Left ventricle myocardium inferior (tissue), 1 donor: ENCODE measurements at places on chromosomes 6 and 20.

- DNase-seq: no peak
These were observed 108.8 kb upstream of the RAB32 start for GRCh38 chr6:146434732-146435390.

- DNase-seq: no peak
These were observed 79.8 kb upstream of the LOC128125822 start for GRCh38 chr6:63492476-63492875.

- DNase-seq: no peak
These were observed 646.3 kb downstream of the UTRN start for GRCh38 chr6:144931172-144932035.

- no peak for DNase-seq
These were observed 91.4 kb downstream of the FIG4 start for GRCh38 chr6:109782491-109782999.

- no peak for DNase-seq
These were observed 60.9 kb downstream of the SAMD3 start for GRCh38 chr6:130161683-130162404.

DNA sequence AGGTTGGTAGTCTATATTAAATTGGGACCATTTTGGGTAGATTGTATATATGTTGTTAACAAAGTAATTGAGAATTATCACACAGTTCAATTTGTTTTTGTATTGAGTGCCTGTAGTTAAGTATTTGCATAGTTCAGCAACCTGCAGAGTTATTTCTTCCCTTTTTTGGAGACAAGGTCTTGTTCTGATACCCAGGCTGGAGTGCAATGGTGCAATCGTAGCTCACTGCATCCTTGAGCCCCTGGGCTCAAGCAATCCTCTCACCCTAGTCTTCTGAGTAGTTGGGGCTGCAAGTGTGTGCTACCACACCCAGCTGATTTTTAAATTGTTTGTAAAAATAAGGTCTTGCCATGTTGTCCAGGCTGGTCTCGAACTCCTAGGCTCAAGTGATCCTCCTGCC lies 250.5 kb downstream of the UTRN start:
- DNase-seq: no peak

DNA sequence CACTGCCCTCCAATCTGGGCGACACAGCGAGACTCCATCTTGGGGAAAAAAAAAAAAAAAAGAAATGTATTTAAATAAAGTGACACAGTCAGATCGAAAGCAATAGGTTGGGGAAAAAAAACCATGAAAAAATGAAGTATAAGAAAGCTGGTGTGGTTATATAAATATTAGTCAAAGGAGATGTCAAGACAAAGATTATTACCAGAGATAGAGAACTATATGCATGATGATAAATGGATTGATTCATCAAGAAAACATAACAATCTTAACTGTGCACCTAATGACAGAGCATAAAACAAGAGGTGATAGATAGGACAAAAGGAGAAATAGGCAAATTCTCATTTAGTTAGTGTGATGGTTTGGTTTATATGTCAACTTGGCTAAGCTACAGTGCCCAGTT lies 146.9 kb upstream of the AHI1 start:
- no peak for DNase-seq

GRCh38 chr20:57657535-57658446 lies 37.6 kb upstream of the ZBP1 start:
- DNase-seq: peak; percentile 73

DNA sequence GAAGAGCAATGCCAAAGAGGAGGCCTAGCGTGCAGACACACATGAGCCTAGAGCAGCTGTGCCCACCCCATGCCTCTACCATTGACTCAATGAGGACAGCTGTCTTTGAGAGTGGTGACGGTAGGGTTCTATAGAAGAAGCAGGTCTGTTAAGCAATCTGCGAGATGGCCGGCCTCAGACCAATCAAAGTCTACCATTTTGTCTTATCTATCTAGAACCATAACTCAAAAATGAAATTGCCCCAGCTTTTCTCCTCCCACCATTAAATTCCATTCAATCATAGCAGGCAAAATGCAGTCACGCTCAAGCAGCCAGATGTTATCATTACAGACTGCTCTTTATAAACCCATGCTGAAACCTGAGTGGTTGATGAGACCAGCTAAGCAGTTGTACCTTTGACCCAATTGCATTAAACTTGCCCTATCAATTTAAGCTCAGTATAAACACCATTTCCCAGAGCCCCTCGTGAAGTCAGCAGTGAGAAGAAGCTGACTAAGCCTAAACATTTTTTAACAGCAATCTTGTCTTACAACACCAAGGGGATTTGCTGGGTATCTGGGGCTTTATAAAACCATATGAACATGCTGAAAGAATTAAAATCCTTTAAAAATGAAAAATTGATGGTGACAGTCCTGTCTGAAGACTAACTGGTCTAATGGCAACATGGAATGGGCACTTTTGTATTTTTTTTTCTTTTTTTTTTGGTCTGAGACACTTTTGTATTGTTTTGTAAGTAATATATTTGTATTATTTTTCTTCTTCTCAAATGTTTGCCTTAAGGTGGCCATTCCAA lies 57.5 kb downstream of the FOXC1 start:
- DNase-seq: no peak

DNA sequence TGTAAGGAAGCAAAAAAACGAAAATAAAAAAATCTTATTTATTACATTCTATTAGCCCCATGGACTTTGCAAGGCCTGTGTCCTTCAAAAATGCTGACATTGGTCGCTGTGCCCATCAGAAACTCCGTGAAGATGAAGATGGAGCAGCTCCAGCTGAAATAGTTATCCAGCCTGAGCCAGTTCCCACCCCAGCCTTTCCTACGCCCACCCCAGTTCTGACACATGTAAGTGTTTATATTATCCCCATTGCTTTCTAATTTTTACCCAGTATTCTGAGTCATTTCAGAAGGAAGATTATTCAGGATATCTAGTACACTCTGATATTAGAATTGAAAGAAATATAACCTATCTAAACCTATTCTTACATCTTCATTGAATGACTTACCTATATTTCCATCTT lies 217.7 kb downstream of the ARHGAP18 start:
- no peak for DNase-seq

DNA sequence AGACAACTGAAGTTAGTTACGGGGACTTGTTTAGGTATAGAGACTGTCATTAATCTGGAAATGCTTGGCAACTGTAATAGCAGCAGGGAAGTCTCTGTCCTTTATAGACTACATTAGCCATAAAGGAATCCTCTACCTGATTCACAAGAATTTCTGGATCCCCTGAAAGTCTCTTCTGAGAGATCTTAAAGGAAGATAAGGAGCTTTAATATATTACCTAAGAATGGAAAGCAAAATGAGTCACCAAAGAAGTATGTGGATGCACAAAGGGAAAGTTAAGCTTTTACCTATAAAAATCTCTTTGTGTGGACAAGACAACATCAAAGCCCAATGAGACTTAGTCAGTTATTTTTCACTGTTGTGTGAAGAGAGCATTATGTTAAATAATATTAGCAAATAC lies 92.2 kb upstream of the RSPO3 start:
- DNase-seq: no peak

DNA sequence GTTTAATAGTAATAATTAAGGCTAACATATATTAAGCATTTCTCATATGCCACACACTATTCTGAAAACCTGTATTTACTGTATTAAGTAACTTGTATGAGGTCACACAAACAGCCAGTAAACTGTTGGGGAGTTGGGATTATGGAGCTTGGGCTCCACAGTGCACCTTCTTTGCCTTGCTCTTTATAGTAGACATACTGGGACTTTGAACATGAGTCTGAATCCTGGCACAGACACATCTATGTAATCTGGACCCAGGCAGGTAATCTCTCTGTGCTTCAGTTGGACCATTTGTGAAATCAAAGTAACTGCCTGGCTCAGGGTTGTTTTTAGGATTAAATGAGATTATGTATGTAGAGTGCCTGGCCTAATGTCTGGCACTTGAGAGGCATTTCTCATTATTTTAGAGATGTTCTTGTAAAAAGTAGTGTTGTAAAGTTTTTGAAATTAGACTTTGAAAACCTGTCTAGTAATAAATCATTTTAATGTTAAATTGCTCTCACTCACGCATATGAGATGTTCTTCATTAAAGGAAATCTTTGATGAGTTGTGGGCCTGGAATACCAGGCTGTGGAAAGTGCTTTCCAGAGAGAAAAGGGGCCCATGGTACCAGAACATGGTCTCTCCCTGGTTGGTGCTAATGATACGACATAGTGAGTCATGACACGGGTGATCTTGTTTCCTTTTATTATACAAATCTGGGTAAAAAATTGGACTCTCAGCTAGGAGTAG lies 34.3 kb downstream of the LRRC1 start:
- no peak for DNase-seq

GRCh38 chr6:83199863-83200225 lies 6.7 kb downstream of the RWDD2A start:
- DNase-seq: no peak

GRCh38 chr6:87139236-87139635 lies 16.1 kb upstream of the ZNF292 start:
- no peak for DNase-seq

DNA sequence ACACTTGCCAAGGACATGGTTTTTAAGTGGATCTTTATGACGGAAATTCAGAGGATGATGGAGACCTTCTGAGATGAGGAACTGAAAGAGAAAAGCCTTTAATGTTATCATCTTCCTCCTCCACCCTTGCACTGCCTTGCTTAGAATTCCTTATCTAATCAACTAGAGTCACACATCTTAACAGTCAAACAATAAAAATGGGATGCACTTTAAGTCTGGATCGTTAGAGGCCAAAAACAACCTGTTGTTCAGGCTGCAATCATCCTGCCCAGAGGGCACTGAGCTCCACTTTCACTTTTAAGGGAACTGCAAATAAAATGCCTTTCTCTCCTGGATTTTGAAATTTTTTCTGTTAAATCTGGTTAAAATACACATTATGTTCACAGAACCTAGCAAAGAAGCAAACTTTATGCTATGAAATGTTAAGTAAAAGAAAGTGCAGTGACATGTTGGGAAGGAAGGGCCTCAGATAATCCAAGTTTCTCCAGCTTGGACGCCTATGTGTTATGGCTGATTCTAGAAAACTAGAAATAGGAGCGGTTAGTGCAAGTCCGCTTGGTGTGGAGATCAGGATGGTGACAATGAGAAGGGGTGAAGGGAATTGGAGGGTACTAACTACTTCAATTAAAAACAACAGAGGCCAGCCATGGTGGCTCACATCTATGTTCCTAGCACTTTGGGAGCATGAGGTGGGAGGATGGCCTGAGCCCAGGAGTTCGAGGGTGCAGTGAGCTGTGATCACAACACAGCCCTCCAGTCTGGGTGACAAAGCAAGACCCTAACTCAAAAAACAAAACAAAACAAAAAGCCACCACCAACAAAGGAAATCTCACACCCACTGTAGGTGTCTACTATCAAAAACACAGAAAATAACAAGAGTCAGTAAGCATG lies 66.4 kb upstream of the KIF13A start:
- no peak for DNase-seq

DNA sequence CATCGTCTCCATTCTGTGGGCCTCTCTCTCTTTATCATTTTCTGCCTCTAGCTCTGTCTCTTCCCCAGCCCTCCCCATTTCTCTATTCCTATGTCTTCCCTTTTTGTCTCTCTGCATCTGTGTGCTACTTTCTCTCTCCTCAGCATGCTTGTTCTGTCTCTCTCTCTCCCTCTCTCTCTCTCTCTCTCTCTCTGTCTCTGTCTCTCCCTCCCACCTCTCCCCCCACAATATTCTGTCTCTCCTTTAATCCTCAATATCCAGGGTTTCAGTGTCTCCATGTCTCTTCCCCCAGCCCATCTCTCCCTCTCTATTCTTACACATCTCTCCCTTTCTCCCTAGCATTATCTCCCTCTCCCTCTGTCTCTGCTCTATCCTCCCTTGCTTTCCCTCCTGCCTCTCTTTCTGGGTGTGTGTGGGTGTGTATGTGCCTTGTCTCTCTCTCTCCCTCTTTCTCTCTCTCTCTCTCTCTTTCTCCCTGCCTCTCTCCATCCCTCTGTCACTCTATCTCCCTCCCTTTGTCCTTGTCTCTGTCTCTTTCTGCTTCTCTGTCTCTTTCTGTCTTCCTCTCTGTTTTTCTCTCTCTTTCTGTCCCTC lies 76.9 kb upstream of the SIRPA start:
- DNase-seq: no peak

DNA sequence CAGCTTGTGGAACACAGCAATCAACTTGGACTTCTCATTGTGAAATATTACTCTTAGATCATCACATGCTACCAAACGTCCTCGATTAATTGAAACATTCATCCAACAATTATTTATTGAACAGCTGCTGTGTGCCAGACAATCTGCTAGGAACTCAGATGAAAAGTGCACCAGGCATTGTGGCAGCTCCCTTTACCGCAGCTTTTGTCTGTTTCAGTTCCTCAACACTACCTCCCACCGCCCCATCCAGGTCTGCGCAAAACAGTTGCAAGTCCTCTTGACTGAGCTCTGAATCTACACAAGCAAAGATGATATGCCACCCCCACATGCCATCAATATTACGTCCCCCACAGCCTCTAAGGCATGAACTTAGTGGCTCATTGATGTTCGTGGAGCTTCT lies 1094.4 kb upstream of the MAP3K7 start:
- no peak for DNase-seq

DNA sequence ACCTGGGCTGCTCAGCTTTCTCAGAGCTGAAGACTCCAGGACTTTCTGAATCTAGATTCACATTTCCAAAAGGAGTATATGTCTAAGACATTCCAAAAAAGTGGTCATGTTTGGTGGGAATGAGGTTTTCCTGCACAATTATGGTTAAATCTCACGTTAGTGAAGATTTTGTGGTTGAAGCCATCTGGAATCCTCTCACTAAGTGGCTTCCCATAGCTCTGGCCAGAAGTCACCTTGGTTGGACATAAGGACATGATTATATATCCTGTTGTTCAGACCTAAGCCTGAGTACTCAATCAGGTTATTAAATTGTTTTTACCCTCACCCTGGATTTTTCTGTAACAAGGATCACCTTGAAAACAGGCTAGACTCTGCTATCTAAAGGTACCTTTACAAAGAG lies 176.1 kb upstream of the PLN start:
- no peak for DNase-seq

- no peak for DNase-seq
These were observed 6.1 kb upstream of the ULBP2 start for GRCh38 chr6:149935668-149936067.

GRCh38 chr6:145538989-145539388 lies 196.3 kb downstream of the EPM2A start:
- no peak for DNase-seq

DNA sequence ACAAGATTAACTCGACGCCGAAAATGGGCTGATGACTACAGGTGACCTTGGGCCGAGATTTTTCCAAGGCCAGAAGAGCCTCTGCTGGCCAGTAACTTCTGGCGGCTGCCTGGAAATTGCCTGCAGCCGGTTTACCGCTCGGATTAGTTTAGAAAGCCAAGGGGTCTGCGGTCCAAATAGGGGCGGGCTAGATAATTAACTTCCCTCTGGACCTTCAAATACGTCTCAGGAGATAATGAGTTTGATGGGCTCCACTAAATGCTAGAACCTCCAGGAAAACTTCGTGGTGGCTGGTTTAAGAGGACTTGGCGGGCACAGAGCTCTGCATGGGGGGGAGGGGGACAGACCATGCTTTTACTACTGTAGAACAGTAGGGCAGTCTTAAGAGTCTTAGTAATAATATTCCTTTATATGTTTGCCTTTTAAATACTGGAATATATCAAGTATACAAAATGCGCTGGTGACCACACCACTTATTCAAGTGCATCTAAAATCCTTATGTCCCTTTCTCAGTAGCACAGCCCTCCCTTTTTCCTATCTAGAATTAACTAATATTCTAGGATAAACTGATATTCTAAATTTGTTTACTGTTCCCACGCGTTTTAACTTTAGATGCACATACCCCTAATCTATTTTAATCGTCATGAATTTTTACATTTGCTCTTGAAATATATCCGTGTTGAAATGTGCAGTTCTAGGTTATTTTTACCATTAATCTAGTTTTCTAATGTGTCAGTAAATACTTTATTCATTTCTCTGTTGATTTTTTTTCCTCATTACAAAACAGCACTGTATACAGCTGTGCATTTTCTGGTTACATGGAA lies 107.5 kb upstream of the PRSS16 start:
- DNase-seq: no peak
